Aortic smooth muscle cell (primary cell): ENCODE measurements at places on chromosomes 7 and 10. TPM values are rescaled to one million over a fixed set of nuclear protein-coding genes. Genes with fewer than 3 reads are reported as not detected.

CPN1 gene
- total RNA-seq: not detected in 2 replicates

AMPH gene
- total RNA-seq: 0.19 and 0.26 TPM in 2 replicates

MEST gene
- total RNA-seq: 0.66 and 2.0 TPM in 2 replicates

ITPRIP gene
- total RNA-seq: 12.6 and 25.4 TPM in 2 replicates

COL1A2 gene
- 2,181 and 2,693 TPM in 2 replicates for total RNA-seq

TLL2 gene
- total RNA-seq: under 0.01 and 0.06 TPM in 2 replicates

ING3 gene
- 11.2 and 15.4 TPM in 2 replicates for total RNA-seq

PRRT4 gene
- under 0.01 and 0.06 TPM in 2 replicates for total RNA-seq

CPEB3 gene
- 0.79 and 1.2 TPM in 2 replicates for total RNA-seq

AGK gene
- total RNA-seq: 16.9 and 20.1 TPM in 2 replicates

MET gene
- 18.9 and 34.7 TPM in 2 replicates for total RNA-seq

IGF2BP3 gene
- 17.6 and 17.9 TPM in 2 replicates for total RNA-seq

CCDC146 gene
- 1.6 and 2.8 TPM in 2 replicates for total RNA-seq

WDFY4 gene
- total RNA-seq: under 0.01 and 0.26 TPM in 2 replicates

MMP21 gene
- total RNA-seq: not detected in 2 replicates

ADCYAP1R1 gene
- under 0.01 and 0.13 TPM in 2 replicates for total RNA-seq

RTKN2 gene
- 2.9 and 5.0 TPM in 2 replicates for total RNA-seq

SNX13 gene
- total RNA-seq: 33.2 and 43.0 TPM in 2 replicates

ZNF467 gene
- 0.26 and 2.5 TPM in 2 replicates for total RNA-seq

NXPH1 gene
- not detected in 2 replicates for total RNA-seq

AKR1B15 gene
- not detected in 2 replicates for total RNA-seq

ACSM6 gene
- total RNA-seq: not detected in 2 replicates

GRM3 gene
- not detected in 2 replicates for total RNA-seq

C10orf67 gene
- total RNA-seq: not detected in 2 replicates

ITGB1 gene
- 3,234 and 3,261 TPM in 2 replicates for total RNA-seq

NPTX2 gene
- total RNA-seq: 2.2 and 9.9 TPM in 2 replicates

TMEM273 gene
- 0.37 and 0.53 TPM in 2 replicates for total RNA-seq

FMC1 gene
- total RNA-seq: 8.8 and 11.8 TPM in 2 replicates

ITPRID1 gene
- not detected in 2 replicates for total RNA-seq

PLCE1 gene
- 1.1 and 1.4 TPM in 2 replicates for total RNA-seq

TSPAN12 gene
- 2.2 and 4.0 TPM in 2 replicates for total RNA-seq
